Activated CD8-positive, alpha-beta memory T cell treated with anti-CD3 and anti-CD28 coated beads, Interleukin-2, amount 50 U/mL, for 4 hours (primary cell): ENCODE measurements at places on chromosomes 7 and 10.

GRCh38 chr10:30284865-30285594 is 64.0 kb downstream of the MTPAP start:
- no peak for DNase-seq

DNA sequence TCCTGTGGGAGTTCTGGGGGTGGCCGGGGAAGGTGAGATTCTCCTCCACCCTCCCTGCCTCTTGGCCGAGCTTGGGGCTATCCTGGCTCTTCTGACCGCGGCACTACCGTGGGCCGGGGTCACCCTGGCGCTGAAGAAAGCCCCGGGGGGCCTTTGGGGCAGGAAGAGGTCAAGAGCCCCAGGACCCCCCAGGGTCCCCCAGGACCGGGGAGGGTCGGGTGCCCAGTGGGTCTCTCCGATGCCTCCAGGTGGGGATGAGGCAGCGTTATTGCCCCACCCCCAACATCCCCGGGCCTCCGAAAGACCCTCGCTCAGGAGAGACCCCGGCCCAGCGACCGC is 439 bp upstream of the KNDC1 start:
- DNase-seq, result no peak

- no peak for DNase-seq
These were observed 2.0 kb upstream of the TM9SF3 start for GRCh38 chr10:96588616-96589419.

DNA sequence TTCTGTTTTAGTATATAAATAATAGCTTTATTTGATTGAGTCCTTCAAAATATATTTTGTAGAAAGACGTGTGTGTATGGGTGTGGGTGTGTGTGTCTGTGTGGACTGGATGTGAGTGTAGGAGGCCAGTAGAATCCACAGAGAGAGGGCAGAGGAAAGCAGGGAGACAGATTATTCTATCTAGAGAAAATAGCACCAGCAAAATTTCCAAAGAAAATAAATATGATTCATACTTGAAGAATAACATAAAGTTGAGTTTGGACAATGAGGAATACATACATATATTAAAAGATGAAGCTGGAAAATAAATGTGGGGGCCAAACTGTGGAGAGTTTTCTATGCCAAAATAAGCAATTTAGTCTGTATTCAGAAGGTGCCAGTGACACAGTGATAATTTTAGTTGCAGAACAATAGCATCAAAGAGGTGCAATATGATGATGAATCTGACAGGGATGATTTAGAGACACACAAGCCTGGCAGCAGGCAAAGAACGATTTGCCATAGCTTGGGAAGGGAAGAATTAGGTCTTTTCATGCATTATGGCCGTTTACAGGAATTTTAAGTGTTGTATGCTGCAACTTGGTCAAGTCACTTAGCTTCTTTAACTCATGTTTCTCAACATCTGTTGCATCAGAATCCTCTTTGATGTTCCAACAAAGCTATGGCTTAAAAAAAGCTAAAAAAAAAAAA is 121.3 kb downstream of the SEMA3A start:
- DNase-seq, result no peak

- no peak for DNase-seq
These were observed 45.7 kb upstream of the GPR37 start for GRCh38 chr7:124811341-124811740.

DNA sequence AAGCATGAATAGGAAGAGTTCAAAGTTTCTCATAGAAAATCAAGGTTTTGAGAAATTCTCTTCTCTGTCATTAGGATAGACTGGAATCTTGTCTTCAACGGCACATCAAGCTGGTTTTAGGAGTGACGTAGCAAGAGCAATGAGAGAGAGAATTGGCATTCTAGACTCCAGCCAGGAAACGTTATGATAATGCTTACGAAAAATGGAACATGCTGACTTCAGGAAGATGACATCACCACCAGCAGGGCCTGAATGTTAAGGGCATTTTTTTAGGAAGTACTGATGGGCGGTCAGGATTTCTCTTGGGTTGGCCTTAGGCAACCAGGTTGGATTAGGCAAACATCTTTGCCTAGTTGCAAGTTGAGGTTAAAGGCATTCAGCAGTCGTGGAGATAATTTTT is 213.2 kb upstream of the CTBP2 start:
- DNase-seq, result no peak

- no peak for DNase-seq
These were observed 24.8 kb downstream of the ZC3HAV1 start for GRCh38 chr7:139084709-139085108.

DNA sequence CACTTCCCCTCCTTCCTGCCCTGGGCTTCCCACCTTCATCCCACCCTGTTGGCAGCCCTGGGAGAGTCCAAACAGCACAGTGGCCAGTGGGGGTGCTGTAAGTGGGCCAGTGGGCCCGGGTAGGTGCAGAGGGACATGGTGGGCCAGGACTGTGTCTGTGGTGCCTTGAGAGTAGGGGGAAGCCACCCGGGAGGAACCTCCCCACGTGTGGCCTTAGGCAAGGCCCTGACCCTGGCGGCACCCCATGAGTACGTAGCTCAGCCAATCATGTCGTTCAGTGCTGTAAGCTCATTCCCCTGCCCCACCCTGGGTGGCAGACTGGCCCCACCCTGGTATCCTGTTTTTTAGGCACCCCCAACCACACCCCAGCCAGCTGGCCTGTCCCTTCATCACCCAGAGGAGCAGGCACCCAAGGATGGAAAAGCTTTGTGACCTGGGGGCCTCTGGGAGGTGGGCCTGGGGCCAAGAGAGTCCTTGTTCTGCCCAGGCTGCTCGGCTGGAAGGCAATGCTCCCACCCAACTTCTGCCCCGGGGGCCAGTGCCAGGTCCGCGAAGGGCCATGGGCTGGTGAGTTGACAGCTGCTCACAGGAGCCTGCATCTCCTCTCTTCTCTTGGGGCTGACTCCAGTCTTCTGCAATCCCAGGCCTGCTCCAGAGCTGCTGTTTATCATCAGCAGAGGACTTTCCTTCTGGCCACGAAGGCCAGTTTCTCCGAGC is 41.6 kb downstream of the TSPAN15 start:
- DNase-seq, result no peak

DNA sequence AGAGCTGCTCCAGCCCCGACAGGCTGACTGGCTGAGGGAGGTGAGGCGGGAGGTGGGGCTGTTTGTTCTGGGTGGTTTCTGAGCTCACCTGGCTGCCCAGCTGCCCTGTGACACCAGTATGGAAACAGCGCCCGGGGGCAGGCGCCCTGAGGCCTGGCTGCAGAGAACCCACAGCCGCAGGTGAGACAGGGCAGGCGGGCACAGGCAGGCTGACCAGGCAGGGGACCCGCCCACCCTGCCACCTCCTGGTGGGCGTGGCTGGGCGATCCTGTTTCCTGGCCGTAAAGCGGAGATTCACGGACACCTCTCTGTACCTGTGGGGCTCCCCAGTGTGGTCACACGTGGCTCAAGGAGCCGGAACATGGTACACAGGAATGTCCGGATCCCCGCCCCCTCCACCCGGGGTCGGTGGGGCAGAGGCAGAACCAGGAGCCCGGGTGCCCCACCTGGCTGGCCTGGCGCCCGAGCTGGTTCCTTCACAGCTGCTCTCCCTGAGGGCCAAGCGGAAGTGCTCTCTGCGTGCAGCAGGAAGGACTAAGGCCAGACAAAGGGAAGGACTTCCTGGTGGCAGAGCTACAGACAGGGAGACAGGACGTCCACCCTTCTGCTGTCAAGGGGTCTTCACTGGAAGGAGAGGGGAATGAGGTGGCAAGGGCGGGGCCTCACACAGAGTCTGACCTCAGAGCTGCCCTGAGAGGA is 3.9 kb downstream of the MICALL2 start:
- DNase-seq, result no peak
